Hepatocyte (in vitro differentiated cells): ENCODE measurements at places on chromosomes 4 and X.
A peak's percentile ranks its signal among the peaks of the same experiment; 100 is the strongest.

GRCh38 chr4:66681962-66682361, 863.3 kb downstream of the CENPC start:
- no peak for DNase-seq

DNA sequence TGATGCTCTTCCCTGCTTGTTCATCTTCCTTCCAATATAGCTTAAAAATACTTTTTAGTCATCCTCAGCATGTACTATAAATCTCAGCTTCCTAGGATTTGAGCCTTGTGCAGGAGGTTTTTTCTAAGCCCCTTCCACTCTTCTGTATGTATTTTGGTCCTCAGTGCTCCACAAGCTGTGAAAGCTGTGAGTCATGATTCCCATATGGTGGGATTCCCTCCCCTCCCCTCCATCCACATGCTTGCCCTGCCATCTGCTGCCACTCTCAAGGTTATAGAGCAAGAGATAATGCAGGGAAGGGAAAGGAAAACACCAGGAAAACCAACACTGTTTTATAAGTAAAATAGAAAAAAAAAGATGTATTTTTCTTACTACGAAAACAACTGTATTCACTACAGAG, 58.5 kb upstream of the AP1S2 start:
- no peak for DNase-seq

DNA sequence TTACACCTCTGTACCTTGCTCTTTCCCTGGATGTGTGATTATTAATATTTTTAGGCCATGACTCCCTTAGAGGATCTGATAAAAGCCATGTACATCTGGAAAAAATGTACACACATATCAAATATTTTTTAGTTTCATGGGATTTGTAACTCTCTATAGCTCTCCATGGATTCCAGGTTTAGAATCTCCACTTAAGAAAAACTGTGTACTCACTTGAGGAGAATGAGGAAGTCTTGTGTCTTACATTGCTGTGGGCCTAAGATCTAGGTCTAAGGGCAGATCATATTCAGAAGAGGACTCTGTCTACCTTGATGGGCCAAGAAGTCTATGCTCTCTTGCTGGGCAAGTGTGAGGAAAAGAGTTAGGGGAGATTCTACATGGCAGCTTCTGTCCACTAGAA, 98.0 kb downstream of the RRAGB start:
- no peak for DNase-seq

DNA sequence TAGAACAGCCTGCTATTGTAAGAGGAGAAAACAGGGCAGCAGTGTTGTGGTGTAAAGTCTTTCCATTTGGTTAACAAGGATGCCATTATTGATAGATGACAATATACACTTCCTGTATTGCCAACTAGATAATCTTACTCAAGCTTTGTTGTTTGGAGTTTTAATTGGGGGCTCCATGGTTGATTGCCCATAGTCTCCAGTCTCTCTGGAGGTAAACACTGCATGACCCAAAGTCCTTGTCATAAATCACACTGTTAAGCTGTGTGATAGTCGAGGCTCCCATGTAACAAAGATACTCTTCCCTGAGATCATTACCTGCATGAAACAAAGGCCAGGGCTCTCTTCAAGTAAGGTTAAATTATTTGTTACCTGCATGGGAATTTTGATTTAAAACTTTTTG, 394.6 kb downstream of the C4orf33 start:
- DNase-seq: no peak

GRCh38 chr4:11424000-11424399, 4.7 kb downstream of the HS3ST1 start:
- peak; percentile 67 for DNase-seq

GRCh38 chrX:142483965-142484364, 278.9 kb upstream of the MAGEC2 start:
- no peak for DNase-seq

- DNase-seq: no peak
Measured at GRCh38 chr4:159349332-159349731, 246.5 kb downstream of the RAPGEF2 start.
